ENCODE measurements at places on chromosomes 11 and 22.

GRCh38 chr11:102229510-102230123 lies 87.7 kb upstream of the BIRC3 start:
- no peak for DNase-seq

- DNase-seq = no peak
Observed at GRCh38 chr11:8387141-8387540, 123.5 kb upstream of the LMO1 start.

- DNase-seq = no peak
Observed at GRCh38 chr11:64796047-64796756, 6.8 kb downstream of the MAP4K2 start.

- no peak for DNase-seq
Observed at GRCh38 chr11:9847636-9848035, 183.8 kb downstream of the SWAP70 start.

DNA sequence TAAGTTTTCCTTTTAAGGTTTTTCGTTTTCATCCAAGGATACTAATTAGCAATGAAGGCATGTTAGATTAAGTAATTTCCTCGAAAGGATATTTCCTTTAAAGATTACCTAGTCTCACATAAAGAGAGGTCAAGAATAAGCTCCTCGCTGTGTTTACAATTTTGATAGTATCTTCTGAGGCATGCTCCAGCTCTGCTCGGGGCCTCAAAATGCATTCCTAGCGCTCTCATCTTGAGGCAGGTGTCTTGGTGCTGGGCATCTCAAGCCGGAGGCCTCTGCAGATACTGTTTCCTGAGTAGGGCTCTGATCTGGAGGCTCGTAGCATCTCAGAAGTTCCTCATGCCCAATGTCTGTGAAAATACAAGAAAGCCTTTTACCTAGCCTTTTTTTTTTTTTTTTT lies 128.6 kb upstream of the SNX19 start:
- no peak for DNase-seq

- DNase-seq = no peak
Observed at GRCh38 chr11:9081153-9081552, 10.2 kb downstream of the SCUBE2 start.

DNA sequence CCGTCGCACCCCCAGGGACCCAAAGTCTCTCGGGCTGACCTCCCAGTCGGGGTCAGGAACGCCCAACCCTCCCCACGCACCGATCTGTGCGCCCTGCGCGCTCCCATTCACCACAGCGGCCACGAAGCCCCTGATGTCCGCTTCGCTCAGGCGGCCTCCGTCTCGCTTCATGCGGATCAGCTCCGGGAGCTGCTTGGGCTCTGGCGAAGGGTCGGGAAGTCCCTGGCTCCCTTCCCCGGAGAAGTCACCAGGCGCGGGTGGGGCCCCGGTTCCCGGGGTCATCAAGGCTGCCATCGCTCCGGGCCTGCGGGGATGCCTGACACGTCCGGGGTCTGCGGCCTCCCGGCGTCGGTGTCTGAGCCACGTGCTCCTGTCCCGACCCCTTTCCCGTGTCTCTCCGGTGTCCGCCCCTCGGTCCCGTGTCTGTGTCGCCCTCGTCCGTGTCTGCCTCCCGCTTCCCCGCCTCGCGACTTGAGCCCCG lies 356 bp downstream of the TYMP start:
- DNase-seq = no peak

DNA sequence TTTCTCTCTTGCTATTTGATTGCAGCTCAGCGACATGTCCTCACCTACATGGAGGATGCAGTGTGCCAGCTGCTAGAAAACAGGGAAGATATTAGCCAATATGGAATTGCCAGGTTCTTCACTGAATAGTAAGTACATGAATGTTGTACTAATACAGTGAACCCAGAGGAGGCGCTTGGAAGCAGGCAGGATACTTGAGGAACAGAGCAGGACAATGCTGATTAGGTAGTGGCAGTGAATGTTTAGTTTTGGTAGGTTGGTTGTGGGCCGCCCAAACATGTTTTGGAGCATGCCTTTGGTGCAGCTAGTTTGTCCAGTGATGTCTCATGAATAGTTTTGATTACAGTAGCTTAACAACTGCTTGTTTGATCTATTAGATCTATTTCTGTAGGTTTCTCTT lies 50.6 kb downstream of the CSTPP1 start:
- no peak for DNase-seq

GRCh38 chr11:70468256-70469195 lies 70.2 kb downstream of the CTTN start:
- DNase-seq = no peak

GRCh38 chr11:82315093-82315492 lies 418.6 kb downstream of the FAM181B start:
- DNase-seq = no peak

GRCh38 chr11:83680321-83680720 lies 394.2 kb upstream of the CCDC90B start:
- DNase-seq = no peak

DNA sequence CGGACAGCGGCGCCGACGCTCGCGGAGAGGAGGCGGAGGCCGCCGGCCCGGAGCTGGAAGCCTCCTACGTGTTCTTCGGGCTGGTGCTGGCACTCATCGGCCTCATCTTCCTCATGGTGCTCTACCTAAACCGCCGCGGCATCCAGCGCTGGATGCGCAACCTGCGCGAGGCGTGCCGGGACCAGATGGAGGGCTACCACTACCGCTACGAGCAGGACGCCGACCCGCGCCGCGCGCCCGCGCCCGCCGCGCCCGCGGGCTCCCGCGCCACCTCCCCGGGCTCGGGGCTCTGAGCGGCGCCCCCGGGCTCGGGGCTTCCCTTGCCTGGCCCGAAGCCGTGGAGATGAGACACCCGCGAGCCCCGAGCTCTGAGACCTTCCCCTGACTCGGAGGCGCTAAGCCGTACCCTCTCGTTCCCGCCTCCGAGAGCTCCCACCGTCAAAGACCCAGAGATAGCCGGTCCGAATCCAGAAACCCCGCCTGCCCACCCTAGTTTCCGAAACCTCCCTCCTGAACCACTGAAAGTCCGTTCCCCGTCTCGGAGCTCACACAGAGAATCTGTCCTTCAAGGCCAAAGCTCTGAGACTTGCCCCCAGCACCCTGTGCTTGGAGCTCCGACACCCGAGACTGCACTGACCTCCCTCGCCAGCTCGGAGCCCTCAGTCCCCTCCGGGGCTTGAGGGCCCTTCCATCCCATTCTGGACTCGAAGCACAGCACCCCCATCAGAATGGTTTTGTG lies 1.5 kb downstream of the TPBGL start:
- no peak for DNase-seq

GRCh38 chr11:1908618-1909017 lies 10.9 kb upstream of the TNNT3 start:
- no peak for DNase-seq

- no peak for DNase-seq
Observed at GRCh38 chr22:50151571-50152537, 18.7 kb upstream of the PANX2 start.

DNA sequence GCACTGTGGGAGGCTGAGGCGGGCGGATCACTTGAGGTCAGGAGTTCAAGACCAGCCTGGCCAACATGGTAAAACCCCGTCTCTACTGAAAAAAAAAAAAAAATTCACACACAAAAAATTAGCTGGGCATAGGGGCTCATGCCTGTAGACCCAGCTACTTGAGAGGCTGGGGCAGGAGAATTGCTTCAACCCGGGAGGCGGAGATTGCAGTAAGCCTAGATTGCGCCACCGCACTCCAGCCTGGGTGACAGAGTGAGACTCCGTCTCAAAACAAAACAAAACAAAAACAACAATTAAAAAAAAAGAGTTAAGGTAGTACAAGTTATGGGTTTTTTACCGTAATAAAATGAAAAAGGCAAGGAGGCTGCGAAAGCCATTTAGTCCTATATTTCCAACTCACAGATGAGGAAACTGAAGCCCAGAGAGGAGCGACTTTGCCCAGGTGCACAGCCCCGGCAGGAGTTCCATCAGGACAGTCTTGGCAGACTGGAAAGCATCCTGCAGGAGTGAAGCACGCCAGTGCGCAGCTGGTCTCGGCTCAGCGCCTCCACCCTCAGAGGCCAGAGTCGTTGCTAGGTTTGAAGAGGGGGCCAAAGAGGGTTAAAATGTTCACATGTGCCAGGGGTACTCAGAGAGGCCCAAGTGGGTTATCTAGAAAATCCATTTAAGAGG lies 3.8 kb upstream of the FADS3 start:
- DNase-seq = no peak

GRCh38 chr11:36288442-36289225 lies 590 bp downstream of the COMMD9 start:
- no peak for DNase-seq

GRCh38 chr22:49541693-49542230 lies 285.9 kb downstream of the BRD1 start:
- no peak for DNase-seq

DNA sequence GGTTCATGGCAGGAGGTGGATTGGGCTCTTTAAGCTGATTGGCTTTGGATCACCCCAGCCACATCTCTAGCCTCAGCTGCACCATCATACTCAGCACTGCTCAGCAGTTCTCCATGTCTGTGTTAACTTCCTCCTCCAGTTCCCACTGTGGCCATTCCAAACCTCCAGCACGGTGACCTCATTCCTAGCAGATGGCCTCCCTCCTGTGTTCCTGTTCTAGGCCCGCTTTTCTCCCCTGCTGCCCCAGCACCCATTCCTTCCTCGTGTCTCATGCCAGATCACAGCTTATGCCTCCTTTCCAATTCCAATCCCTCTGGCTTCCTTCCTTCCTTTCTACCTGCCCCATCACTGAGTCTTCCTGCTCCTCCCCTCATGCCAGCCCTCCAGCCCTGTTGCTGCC lies 96.1 kb downstream of the MICAL2 start:
- DNase-seq = no peak

DNA sequence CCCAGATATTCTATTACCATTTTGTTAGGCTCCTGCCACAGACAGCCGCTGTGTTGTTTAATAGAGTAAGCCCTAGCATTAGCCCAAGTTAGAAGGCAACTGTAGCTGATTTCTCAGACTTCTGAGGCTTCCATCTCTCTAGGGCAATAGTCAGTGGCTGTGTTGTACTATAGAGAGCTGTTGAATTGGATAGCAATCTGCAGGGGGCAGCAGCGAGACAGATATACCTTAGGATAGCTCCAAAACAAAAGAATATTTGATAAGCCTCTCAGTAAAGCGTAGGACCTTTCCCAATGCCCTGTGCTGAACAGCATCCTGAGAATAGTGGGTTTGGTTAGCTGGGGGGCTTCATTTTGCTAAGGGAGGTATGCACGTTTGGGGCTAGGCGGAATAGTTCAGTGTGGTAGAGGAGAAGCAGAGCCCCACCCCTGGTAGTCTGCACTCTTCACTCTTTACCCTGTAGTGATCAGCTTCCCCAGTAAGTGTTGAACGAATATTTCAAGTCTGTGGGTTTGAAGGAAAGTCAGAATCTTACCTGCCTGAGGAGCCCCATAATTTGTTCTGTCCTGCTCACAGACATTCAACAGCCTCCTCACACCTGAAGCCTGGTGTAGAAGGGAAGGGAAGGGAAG lies 515.1 kb downstream of the INSC start:
- DNase-seq = no peak

DNA sequence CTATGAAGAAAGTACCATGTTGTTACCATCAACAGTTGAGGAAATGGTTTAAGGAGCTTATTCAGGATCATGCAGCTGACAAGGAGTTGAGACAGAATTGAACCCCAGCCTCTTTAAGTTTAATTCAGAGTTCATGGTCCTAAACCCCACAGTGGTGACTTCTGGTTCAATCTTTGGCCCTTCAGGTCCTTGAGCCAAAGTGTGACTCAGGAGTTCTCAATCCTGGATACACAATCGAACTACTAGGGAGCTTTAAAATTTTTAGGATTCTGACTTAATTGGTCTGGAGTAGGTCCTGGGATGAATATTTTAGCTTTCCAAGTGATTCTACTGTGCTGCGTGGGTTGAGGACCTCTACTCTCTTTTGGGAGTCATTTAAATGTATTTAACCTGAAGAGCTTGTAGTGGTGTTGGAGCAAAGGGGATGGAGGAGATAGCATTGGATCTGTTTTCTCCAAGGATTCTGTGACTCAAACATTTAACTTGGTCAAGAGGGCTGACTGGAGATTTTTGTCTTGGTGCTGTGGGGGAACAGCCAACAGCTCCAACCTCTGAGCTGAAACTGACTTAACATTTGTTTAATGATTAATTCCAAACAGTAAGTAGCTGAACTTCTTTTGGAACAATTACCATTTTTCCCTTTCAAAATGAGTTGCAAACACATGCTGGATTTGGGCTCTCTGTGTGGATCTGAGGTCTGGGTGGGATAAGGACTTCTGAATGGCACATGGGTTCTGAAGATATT lies 80.1 kb downstream of the INSC start:
- no peak for DNase-seq

DNA sequence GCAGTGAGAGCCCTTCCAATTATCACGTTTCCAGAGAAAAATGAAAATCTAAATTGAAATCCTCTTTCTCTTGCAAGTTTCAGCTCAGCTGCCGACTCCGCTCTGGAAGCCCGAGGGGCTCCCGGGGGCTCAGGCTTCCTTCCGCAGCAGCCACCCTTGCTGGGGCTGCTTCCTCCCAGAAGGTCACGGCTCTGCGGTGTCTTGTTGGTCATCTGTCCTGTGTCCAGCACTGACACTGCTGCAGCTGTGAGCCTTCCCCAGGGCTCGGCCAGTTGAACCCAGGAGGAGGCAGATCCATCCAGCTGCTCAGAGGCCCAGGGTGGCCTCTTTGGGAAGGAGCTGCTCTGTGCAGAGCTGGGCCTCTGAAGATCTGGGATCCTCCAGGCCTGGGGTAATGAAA lies 1337.2 kb downstream of the TBC1D22A start:
- DNase-seq = no peak

DNA sequence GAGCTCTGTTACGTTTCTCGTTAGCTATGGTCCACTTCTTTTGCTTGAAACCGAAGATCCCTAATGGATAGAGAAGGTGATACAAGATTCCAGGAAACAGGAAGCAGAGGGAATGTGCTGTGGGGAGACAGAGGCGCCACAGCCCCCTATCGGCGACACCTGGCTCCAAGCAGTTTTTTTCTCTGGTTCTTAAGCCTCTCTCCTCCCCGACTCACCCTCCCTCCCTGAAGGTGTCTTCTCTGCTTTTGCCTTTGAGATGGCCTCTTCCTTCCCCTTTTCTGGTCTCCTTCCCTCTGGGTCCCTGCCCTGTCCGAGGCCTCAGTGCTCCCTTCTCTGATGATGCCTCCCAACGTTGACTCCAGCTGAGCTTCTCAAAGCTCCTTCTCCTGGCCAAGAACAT lies 14.2 kb upstream of the APOBEC3A start:
- no peak for DNase-seq

- no peak for DNase-seq
Observed at GRCh38 chr11:44010789-44011251, 37.0 kb upstream of the ACCSL start.
